Left kidney (tissue), 8 donors: ENCODE measurements at places on chromosomes 7 and 10.
A peak's percentile ranks its signal among the peaks of the same experiment; 100 is the strongest.

GRCh38 chr7:136923111-136923667 is 54.7 kb downstream of the CHRM2 start:
- DNase-seq = no peak

GRCh38 chr10:113958631-113959382 is 84.9 kb upstream of the ADRB1 start:
- no peak for DNase-seq

DNA sequence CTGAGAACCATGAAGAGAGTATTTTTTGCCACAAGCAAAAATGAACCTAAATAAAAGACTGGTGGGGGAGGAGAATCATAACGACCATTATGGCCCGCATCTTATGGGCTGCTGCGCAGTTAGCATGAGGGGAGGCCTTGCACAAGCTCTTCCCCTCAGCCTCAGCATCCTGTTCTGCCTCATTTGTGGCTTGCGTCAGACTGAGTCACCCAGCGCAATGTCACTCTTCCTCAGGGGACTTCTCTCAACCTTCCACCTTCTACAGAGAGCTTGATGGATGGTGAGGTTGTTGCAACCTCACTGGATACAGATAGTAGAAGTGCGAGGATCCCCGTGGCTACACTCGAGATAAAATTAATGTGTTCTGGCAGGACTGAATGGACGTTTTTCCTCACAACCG is 16.8 kb upstream of the GPR15LG start:
- DNase-seq = no peak

DNA sequence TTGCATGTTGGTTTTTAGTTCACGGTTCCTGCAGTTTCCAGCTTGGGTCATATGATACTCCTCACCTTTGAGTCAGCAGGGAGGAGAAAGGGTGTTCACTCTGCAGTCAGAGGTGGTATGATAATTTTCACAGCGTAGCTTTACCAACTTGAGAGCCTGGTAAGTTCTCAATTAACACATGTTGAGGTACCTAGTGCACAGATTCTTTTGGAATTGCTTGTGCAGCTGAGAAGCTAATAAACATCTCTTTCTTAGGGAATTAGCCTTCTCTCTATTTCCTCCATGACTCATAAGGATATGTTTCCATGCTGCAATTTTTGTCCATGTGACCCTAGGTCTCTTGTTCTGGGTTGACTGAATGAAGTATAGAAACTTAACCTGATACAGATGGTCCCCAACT is 166.6 kb downstream of the KIF20B start:
- DNase-seq = no peak

DNA sequence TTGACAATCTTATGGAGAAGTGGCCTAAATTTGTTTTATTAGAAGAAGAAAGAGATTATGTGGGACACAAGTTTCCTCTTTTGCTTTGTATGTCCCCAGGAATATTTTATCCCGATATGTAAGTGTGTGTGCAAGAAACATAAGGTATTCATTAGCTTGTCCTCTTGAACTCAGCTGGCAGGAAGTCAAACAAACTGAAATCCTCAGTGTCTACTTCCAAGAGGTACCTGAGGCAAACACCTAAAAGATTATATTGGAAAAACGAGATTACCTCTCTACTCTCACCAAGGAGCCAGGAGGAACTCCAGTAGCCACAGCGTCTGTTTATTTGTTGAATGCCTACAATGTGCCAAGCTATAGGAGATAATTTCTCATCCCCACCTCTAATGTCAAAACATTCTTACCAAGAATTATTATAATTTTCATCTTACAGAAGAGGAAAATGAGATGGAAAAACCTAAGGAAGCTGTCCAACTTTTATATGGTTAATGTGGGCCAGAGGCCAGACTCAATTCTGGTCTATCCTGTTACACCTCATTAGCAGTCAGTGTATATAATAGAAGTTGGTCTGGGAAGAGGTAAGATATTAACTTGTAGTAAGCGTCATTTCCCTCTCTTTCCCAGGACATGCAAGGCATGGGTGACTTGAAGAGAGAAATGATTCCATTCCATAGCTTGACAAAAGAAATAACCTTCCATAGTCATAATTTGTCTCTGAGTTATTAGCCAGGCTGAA is 692.7 kb downstream of the MAGI2 start:
- DNase-seq = no peak

GRCh38 chr10:103657061-103657591 is 163.6 kb downstream of the NEURL1 start:
- no peak for DNase-seq

DNA sequence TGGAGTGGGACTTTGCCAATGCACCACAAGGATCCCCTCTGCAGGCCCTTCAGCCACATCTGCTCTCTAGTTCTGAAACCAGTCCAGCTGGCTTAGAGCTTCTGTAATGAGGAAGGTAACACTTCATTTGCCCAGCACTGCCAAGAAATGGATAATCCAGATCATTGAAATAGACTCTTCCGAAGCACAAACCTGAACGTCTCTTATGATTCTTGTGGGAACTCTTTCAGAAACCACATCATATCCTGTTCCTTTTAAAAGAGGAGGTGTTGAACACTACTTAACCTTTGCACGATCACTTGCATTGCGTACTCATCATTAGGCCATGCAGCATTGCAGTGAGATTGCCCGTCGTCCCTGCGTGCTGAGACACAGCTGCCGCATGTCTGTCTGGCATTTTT is 25.8 kb upstream of the PLPP4 start:
- no peak for DNase-seq

- DNase-seq = peak; percentile 90
Observed at GRCh38 chr10:98414932-98415730, at the start of gene PYROXD2. TSS of gene PYROXD2 (minus strand) at chr10:98415182. CDS start at chr10:98415135, 47 bp downstream.

DNA sequence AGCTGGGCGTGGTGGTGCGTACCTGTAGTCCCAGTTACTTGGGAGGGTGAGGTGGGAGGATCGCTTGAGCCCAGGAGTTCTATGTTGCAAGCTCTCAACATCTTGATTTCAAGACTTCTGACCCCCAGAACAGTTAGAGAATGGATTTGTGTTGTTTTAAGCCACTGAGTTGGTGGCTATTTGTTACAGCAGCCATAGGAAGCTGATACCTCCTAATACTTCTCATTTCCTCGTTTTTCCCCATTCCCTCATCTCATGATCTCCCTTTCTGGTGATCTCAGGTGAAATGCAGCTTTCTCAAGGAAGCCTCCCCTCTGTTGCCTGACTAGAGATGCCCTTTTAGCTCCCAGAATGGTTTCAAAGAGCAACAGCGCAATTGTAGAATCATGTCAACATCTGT is 378.8 kb downstream of the TYW1 start:
- no peak for DNase-seq

DNA sequence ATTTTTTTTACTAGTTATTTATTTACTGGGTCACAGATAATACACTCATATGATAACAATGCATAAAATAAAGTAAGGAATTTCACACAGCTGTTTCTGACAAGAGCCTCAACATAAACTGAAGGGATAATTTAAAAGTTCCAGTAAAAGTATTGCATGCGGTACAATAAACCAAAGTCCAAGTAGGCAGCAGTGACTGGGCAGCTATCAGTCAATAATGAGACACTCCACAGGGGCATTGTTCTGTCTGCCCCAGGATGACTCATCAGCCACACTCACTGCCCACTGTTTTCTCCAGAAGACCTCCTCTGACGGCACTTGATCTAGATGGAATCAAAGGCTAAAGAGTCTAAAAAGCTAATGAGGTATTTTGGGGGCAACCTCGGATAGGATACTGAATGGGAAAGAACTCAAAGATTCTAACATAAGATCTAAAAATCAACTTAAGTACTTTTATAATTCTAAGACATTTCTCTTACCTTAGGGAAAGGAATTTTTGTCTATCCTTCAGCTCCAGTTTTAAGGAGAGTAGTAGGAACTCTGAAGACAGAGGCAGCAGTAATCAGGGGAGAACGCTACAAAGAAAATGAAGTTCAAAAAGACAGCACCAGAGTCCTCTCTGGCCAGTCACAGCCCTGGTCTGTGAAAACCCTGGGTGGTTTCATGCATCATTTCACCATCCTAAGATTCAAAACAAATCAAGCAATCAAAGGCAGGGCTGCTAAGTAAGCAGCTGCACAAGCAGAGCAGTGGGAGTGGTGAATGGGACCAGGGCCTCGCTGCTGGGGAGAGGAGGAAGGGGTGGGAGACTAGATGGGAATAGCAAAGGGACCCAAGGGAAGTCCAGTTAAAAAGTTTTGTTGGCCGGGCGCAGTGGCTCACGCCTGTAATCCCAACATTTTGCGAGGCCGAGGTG is 175.1 kb downstream of the AVL9 start:
- DNase-seq = no peak

- no peak for DNase-seq
Observed at GRCh38 chr7:149500910-149501309, 3.3 kb upstream of the ZNF746 start.
